ENCODE measurements at places on chromosomes 1 and 21. TPM values are rescaled to one million over a fixed set of nuclear protein-coding genes. Genes with fewer than 3 reads are reported as not detected.
A peak's percentile ranks its signal among the peaks of the same experiment; 100 is the strongest.

Gene NBPF4
- total RNA-seq = not detected

Gene PRKAA2
- 6.5 TPM for total RNA-seq

- no peak for DNase-seq
These were observed 13.5 kb downstream of the CYP4B1 start for GRCh38 chr1:46812065-46812963.

GRCh38 chr21:43020177-43020576 is 45.8 kb downstream of the PKNOX1 start:
- DNase-seq = no peak

- no peak for DNase-seq
These were observed 15.0 kb upstream of the LRP8 start for GRCh38 chr1:53342735-53343470.

DNA sequence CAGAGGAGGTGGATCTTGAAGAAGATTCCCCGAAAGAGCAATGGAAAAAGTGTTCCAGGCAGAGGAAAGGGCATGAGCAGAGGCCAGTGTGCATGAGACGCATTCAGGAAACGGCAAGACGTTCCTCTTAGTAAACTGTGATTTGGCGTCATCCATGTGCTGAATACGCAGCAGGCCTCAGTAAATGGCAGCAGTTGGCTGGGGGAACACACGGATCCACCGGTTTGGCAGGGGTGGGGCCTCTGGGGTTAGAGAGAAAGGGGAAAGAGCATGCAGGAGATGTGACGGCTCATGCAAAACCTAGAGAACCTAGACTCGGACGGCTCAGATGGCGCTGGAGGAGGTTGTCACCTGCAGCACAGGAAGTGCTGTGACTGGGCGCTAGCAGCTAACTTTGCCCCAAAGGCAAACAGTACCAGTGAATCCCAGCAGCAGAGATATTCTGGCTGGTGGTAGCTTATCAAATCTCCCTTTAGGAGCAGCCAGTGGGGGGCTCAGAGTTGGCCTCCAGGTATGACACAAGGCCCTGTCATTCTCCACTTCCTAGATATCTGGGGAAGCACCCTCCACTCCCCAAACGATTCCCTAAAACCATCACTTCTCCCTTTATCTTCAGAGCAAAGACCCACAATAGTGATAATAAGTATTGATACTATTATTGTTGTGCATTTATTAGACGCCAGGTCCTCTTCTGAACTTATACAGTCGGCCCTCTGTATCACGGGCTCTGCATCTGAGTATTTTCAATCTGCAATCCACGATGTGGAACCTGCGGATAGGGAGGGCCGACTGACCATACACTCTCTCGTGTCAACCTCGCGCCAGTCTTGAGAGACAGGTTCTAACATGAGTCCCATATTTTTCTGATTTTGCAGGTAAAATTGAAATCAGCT is 7.6 kb downstream of the LAPTM5 start:
- DNase-seq = no peak

Gene HSD3B2
- not detected for total RNA-seq

Gene SPRR1B
- total RNA-seq = 0.63 TPM

DNA sequence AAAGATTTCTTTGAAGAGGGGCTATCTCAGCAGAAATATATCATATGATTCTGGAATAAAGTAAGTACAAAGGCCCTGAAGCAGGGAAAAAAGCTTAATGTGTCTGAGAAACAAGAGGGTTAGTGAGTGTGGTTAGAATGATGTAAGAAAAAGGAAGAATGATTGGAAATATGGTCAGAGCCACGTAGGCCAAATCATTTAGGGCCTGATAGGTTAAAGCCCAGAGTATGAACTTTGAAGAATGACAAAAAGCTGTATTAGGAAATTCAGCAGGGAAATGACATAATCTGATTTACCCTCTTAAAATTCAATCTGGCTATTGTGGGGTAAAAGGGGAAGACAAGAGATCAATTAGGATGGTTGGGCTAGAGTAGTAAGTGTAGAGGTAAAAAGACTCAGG is 69.0 kb upstream of the MUTYH start:
- no peak for DNase-seq

GRCh38 chr1:151800830-151801229 is 4.4 kb downstream of the LINGO4 start:
- DNase-seq = no peak

DNA sequence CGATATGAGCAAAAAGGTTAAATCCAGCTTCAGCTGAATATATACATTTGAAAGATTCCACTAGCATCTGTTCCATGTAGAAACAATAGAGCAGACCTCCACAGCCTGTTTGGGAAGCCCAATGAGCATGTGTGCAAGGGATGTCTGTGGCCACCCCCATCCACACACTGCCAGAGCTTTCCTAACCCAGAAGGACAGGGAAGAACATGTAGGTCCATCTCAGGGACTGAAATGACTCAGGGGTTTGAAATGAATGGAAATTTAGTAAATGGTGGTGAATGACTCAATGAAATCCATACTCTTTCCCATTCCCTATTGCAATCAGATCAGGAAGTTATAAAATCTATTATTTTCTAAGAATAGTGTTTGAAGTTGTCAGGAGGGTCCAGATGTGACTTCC is 397.2 kb downstream of the DUSP10 start:
- DNase-seq = no peak

Gene DCDC2B
- total RNA-seq = not detected

DNA sequence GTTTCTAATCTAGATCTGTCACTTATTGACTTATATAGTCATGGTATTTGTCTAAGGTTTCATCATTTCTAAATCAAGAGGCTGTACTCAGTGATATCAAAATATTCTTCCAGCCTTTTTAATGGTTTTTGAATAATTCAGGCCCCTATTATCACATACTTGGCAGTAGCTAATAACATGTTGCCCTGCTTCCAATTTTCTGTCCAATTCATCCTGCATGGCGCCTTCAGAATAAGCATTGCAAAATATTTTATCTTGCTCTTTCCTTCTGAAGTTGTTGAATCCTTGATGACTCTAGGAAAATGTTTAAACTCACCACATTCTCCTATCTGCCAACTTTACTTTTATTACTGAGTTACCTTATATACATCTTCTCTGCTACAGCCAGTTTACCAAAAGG is 517.2 kb upstream of the B3GALT2 start:
- DNase-seq = no peak

DNA sequence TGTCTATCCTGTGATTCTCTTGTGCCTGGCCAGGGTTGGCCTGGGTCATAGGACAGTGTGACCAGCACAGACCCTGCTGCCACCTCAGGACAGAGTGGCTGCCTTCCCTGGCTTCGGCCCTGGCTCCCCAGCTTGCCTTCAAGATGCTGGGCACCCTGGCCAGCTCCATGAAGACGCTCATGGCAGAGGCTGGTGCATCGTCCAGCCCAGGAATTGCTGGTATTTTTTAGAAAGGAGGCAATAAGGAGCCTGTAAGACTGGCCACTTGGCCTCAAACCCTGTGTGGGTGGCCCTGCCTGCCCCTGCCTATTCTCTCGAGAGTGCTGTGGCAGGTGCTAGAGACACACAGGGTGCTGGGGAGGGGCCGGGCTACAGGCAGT is 70.4 kb upstream of the ACTRT2 start:
- no peak for DNase-seq

DNA sequence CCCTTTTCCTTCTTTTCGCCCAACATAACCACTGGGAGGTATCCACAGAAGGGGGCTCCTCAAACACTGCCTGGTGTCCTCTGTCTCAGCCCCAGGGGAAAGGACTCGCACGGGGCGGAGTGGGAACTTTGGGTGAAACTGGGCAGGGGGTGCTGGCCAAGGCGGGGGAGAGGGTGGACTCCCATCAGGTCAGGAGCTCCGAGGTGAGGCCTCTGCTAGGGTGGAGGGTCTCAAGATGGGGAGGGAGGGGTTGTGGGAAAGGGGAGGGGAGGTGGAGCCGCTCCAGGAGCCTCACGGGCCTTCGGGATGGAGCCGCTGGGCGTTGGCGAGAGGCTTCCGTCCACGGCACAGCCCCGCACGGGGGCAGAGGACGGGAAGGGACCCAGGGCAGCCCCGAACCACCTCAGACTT is 43.2 kb upstream of the POFUT2 start:
- no peak for DNase-seq

DNA sequence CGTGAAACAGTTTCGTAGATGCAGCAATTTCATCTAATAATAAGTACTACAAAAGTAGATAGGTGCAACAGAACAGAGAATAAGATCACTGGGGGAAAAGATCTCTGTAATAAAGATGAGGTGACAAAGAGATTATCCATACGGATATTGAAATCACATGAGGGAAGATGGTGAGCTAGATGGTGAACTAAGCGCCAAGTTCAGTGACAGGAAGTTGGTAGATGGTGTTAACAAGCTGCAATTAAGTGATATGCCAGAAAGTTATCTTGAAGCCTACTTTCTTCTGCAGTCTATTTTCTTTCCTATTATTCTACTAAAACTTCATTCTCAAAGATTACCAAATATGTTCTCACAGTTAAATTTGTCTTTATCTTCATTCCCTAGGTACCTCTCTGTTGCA is 7.1 kb downstream of the LRIF1 start:
- DNase-seq = no peak

- no peak for DNase-seq
These were observed 3.2 kb upstream of the MFAP2 start for GRCh38 chr1:16983649-16984048.

Gene TSPAN1
- total RNA-seq = 68.5 TPM

Gene EPHA10
- total RNA-seq = 0.55 TPM

DNA sequence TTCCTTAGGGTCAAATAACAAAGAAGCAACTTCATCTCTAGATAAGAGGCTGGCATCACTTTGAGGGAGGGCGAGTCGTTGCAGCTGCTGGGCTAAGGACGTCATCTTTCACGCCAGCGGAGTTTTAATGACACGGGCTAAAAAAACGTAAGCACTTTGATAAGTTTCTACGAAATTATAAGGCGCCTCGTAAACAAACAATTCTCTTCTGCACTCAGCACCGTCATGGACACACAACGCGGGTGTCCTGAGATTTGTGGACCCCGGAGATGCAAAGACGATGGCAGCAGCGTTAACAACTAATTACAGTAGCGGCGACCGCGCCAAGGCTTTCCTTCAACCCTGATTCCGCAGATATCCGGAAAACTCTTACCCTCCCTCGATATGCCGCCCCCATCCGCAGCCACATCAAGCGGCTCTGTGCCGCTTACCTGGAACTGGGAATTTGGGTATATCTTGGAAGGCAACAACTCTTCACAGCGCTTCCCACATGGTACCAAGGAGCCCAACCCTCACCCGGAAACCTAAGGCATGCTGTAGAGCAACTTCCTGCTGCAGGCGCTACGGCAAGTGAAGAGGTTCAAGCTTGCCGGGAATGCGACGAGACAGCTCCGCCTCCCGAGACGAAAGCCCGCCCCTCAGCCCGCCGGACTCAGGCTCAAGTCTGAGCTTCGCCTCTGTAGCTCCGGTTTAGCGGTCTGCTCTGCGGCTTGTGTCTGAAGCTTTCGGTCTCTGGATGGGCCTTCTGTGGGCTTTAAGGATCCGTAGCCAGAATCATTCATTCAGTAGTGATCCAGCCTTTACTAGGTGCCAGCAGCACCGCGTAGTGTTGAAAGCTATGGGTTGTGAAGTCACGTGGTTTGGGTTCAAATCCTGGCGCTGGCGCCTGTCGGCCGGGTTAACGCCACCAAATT is at the start of gene HEATR1:
TSS of gene HEATR1 (minus strand) at position 526 of the 914 bp plus-strand sequence. CDS start at position 105, 421 bp downstream.
- DNase-seq = peak; percentile 84

GRCh38 chr1:160858507-160858906 is 4.2 kb downstream of the CD244 start:
- DNase-seq = no peak

- DNase-seq = no peak
These were observed 49.5 kb upstream of the RAB4A start for GRCh38 chr1:229221106-229222019.

DNA sequence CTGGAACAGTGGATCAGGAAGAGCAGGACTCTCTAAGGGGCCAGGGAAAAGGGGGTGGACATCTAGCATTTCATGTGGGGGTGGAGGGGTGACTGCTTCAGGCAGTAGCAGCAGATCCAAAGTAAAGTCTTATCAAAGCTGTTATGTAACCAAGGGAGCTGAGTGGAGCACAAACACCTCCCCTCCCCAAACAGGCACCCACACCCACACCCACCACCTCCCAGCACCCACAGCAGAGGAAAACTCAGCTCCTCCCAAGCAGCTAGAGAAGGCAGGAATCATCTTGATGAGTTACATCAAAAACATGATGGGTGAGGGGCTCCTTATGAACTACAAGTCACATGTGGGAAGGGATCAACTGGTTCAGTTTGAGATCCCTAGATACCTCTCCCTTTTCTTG is 6.0 kb downstream of the DLGAP3 start:
- no peak for DNase-seq

Gene GNPAT
- total RNA-seq = 55.7 TPM

GRCh38 chr1:51750729-51751128 is 127.8 kb downstream of the NRDC start:
- DNase-seq = no peak

Gene PADI6
- not detected for total RNA-seq

- DNase-seq = no peak
These were observed 303.6 kb downstream of the MATN1 start for GRCh38 chr1:30419831-30420230.

- no peak for DNase-seq
These were observed 2.1 kb downstream of the CD164L2 start for GRCh38 chr1:27380766-27381733.

Gene MCOLN3
- total RNA-seq = 11.6 TPM

DNA sequence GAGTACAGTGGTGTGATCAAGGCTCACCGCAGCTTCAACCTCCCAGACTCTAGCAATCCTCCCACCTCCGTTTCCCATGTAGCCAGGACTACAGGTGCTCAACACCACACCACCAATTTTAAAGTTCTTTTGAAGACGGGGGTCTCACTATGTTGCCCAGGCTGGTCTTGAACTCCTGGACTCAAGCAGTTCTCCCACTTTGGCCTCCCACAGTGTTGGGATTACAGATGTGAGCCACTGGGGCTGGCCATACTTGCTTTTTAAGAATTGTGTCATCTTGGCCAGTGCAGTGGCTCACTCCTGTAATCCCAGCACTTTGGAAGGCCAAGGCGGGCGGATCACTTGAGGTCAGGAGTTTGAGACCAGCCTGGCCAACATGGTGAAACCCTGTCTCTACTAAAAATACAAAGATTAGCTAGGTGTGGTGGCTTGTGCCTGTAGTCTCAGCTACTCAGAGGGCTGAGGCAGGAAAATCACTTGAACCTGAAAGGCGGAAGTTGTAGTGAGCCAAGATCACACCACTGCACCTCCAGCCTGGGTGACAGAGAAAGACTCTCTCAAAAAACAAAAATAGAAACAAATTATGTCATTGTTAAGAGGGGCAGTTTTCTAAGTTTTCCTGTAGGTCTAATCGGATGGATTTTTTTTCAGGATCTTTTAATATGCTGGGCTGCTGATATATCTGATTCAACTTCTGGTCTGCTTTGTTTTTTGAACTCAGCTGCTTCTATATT is 18.7 kb downstream of the AK4 start:
- no peak for DNase-seq

DNA sequence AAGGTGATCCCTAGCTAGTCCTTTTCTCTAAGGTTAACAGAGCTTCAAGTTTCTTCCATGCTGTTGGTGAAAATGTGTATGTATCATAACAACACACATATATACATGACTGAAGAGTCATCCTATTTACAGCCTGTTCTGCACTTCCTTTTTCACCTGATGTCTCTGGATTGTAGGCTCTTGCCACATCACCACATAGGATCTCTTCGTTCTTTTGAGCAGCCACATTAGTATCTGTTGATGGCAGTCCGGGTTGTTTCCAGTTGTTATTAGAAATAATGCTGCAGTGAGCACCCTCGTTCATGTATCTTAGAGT is 19.7 kb downstream of the MRPL37 start:
- no peak for DNase-seq

- DNase-seq = no peak
These were observed 10.0 kb downstream of the PLCH2 start for GRCh38 chr1:2486041-2486440.

GRCh38 chr1:66931590-66931989 is 6.8 kb downstream of the MIER1 start:
- DNase-seq = no peak

Gene DAB1
- total RNA-seq = under 0.01 TPM

Gene CLCNKA
- not detected for total RNA-seq
